ENCODE measurements at places on chromosomes 4 and X. TPM values are rescaled to one million over a fixed set of nuclear protein-coding genes. Genes with fewer than 3 reads are reported as not detected.

DNA sequence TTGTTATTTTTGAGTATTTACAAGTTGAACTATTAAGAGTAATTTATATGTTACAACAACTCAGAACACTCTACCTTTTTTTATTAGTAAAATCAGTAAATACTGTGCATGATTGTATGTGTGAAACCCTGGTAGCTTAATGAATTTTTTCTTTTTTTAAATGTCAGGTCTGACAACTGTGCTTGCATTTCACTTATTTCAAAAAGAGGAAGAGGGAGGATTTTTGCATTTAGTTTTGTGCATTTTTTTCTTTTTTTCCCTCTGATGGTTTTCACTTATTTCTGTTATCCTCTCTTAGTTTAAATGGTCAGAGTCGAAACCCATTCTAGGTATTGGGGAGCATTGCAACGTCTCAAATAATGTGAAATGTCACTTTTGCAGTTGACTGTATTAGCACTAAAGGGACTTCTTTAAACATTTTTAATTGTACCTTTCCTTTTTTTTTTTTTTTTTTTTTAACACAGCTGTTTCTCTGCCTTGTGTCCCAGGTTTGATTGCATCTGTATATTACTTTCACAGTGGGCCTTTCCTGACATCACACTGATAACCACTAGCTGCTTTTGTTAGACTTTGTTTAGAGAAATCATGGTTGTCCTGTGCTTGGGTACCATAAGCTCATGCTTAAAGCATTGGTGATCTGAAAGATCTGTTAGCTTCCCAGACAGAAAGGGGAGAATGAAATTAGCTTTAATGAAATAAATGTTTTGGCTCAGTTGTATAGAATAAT, 28.5 kb downstream of the MOB1B start:
- no peak for DNase-seq

DNA sequence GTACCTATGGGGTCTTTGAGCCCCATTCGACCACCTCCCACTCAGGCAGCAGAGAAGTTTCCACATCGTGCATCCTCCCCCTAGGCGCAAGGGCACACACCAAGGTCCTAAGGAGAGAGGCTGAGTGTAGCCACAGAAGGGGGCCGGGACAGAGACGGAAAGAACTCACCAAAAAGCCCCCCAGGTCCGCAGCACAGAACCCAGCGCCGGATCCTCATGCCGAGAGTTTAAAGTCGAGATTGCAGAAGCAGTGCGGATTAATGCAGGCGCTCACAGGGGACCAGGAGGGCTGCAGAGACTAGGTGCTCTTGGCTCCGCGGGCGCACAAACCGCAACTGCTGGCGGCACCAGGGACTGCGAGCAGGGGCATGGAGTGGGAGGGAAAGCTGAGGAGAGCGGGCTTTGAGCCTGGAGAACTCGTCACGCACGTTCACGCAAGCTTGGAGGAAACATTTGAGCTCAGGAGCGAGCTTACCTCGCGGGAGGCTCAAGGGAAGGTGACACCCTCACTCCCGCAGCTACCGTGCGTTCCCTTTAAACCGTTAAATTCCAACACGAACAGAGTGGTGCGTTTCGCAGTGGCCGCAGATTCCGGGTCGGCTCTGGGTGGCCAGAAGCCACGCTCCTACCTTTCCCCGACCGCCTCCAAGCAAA, 8.5 kb downstream of the NKX3-2 start:
- no peak for DNase-seq

DNA sequence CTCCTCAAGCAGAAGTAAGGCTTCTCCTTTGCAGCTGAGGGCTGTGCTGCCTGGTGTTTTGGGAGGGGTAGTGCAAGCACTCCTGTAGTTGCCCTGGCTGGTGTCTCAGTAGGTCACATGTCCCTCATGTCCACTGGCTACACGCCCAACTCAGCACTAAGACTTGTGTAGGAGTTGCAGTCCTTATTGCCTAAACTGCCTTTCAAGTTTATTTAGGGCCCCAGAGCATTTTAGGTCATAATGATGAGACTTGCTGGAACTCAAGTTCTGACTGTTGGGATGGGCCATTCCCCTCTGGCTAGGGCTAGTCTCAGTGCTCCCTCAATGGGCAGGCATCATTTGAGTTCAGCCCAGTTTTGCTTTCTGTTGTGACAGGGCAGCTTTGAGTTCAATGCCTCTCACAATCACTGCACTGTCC, 44.1 kb downstream of the PPM1K start:
- peak; percentile 32 for DNase-seq

NPNT gene
- polyA plus RNA-seq = 13.3 TPM

HS6ST2 gene
- polyA plus RNA-seq = 12.9 TPM

Data from ovary (tissue), 10 donors.